ENCODE measurements at places on chromosomes 1 and 21. TPM values are rescaled to one million over a fixed set of nuclear protein-coding genes. Genes with fewer than 3 reads are reported as not detected.

The GRHL3 gene
- not detected for total RNA-seq

The LDLRAD2 gene
- total RNA-seq, result not detected

The TMEM125 gene
- not detected for total RNA-seq

The SYT14 gene
- 1.00 TPM for total RNA-seq

The TP53BP2 gene
- 32.9 TPM for total RNA-seq

Measured in SJSA1 (cell line).